ENCODE measurements at places on chromosomes 7 and 10.

DNA sequence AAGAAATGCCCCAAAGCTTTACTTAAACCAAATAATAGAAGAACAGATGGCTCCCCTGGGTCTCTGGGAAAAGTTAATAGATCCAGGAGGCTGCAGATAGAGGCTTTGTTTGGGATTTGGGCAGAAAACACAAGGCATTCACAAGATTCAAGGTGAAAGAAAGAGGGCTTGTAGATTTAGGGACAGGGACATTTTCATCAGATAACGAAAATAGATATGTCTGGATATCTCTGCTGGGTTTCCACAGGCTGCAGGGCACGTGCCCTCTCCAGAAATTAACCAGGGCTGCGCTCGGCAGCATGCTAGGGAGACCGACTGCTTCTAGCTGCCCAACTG lies 14.9 kb downstream of the CARD11 start:
- no peak for DNase-seq

DNA sequence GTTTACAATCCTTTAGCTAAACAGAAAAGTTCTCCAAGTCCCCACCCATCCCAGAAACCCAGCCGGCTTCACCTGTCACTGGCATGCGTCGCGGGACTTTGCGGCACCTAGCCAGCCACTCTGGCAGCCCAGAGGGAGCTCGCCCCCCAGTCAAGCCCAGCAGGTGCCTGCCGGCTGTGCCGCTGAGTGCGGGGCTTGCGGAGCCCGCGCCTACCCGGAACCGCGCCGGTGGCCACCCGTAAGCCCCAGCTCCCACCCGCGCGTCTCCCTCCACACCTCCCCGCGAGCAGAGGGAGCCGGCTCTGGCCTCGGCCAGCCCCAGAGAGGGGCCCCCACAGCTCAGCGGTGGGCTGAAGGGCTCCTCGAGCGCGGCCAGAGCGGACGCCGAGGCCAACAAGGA lies 446.1 kb downstream of the GRM8 start:
- DNase-seq = no peak

DNA sequence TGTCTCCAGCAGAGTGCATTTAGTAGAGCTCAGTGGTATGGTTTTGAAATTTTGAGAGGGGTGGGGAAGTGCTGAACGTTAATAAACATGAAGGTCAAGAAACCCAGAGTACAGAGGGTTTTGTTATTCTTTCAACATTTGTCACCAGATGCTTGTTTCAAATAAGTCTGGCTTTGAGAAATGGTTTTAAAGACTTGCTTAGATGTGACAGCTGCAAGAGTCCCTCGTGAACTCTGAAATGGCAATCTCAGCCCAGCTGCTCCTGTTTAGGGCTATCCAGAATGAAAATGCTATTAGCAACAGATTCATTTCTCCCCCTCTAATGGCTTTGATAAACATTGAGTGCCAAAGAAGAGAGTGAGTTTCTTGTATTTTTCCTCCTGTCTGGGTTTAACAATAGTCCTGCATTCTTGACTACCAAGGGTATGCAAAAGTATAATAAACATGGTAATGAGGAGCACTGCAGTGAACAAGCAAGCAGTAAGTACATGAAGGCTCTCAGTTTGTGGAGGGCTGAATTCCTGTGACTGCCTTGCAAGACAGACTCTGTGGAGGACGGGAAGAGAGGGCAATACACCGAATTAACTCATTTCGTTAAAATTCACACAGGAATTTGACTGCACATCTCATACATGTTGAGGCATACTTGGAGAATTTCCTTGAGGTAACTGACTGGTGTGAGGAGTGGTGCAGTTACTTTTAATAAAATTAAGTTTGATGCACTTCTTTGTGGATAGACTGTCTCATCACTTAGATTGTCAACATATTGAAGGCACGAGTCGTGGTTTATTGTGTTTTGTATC lies 490.9 kb downstream of the REEP3 start:
- DNase-seq = no peak

DNA sequence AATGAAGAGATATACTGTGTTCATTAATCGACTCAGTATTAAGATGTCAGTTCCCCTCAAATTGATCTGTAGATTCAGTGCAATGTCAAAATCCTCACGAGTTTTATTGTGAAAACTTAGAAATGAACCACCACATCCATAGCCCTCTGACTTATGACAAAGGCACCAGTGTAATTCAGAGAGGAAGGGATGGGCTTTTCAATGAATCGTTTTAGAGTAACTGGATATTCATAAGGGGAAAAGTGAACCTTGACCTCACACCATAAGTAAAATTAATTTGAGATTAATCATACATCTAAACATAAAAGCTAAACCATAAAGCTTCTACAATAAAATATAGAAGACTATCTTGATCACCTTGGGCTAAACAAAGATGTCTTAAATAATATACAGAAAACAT lies 128.1 kb downstream of the ELFN1 start:
- DNase-seq = no peak

GRCh38 chr10:73225518-73225917 lies 21.5 kb downstream of the DNAJC9 start:
- no peak for DNase-seq

- DNase-seq = no peak
Measured at GRCh38 chr7:66747881-66748511, 7.5 kb downstream of the RABGEF1 start.
